ENCODE measurements at places on chromosomes 6 and 20. TPM values are rescaled to one million over a fixed set of nuclear protein-coding genes. Genes with fewer than 3 reads are reported as not detected.

The TXLNB gene
- 0.40 TPM for total RNA-seq

The MYB gene
- not detected for total RNA-seq

The TSPYL4 gene
- 6.7 TPM for total RNA-seq

The IP6K3 gene
- total RNA-seq: not detected

The RNF144B gene
- total RNA-seq: 10.3 TPM
